ENCODE measurements at places on chromosomes 5 and 9.

- peak; percentile 63 for DNase-seq
Measured at GRCh38 chr5:32767948-32768467, 56.9 kb downstream of the NPR3 start.

- peak; percentile 21 for DNase-seq
Measured at GRCh38 chr9:113998525-113999255, 79.4 kb downstream of the AMBP start.

DNA sequence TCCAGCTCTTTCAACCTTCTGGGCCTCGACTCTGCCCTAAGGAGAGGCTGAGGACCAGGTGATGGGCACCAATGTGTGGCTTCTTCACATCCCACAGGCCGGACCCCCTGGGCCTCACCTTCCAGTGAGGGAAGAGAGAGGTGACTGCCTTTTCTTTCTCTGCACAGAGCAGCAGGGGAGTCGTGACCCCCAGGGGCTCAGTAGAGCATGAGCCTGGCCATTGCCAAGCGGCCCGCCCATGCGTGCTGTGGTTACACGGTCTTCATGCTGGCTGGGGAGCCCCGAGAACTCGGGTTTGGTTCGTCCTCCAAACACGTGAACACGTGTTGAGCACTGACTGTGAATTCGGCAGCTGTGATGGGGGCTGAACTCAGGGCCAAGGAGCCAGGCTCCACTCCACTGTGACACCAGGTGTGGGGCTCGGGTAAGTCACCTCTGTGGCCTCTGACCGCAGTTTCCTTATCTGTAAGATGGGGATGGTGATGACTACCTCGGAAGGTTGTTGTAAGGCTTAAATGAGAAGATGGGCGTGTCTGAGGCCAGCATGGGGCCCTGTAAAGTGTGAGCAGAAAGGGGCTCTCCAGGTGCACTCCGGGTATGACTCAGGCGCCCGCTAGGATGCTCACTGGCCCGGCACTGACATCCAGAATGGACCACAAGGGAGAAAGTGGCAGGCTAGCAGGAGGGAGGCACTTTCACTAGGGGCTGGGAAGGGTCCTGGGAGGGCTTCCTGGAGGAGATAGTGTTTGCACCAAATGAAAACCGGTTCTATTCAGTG is 13.4 kb upstream of the GRHPR start:
- no peak for DNase-seq

GRCh38 chr5:11377896-11378295 is 526.4 kb downstream of the CTNND2 start:
- DNase-seq = no peak

DNA sequence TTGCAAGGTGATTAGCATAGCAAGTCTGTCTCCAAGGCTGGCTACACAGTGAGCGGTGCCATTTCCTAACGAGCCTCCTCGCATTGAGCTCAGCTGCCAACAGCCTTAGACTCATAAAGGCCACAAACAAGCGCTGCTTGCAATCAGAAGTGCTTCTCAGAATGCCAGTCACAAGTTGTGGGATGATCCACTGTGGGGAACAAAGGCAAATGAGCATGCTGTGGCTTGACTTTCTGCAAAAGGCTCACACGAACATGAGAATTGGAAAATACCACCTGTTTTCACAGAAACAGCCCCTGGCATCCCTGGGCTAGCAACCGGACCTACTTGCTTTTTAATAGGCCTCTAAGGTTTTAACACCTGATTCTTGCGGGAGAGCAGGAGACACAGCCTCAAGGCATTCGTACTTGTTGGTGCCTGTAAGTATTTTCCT is 215.5 kb downstream of the FANCC start:
- no peak for DNase-seq

DNA sequence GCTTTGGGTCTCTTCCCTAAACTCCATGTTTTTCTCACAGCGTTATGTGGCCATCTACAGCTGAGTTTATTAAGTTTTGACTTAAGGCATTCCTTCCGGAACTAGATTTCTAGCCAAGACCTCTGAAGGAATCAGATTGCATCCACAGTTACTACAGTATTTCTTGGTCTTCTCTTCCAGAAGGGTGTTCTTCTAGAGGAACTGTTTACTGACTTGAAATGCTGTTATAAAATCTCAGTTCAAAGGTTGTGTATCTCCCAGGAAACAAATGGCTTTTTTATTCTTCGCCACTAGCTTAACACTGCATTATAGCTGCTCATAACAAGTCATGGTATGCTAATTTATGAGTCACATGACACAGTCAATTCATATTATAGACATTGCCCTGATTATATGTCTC is 55.3 kb upstream of the RAD23B start:
- DNase-seq = no peak

DNA sequence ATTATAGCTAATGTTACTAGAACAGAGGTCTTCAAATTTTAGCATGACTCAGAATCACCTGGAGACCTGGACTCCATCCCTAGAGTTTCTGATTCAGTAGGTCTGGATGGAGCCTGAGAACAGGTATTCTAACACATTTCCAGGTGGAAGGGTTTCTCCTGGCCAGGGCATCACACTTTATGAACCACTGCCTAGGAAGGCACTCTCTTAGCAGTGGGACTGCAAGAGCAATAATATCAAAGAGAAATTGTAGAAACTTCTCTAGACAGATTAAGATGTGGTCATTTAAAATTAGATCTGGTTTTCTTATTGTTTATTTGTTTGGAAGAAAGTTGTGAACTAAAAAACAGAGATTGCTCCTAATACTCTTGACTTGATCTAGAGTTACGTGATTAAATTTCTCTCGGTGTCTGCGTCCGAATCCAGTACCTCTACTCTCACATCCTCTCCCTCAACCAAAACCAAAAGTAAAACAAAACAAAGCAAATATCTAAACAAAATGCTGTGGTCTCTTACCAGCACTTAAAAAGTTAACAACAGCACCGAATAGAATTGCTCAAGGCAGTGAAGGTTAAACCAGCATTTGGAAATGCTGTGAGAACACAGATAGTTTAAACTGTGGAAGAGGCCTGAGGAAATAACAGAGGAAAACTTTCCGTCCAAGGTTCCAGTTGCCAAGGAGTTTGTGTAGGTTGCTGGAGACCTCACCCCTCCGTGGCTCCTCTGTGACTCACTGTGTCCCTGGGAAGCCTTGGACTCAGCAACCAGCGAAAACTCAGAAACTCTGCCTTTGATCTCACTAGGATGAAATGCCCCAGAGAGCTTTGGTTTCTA is 193.4 kb downstream of the ARRDC3 start:
- no peak for DNase-seq

DNA sequence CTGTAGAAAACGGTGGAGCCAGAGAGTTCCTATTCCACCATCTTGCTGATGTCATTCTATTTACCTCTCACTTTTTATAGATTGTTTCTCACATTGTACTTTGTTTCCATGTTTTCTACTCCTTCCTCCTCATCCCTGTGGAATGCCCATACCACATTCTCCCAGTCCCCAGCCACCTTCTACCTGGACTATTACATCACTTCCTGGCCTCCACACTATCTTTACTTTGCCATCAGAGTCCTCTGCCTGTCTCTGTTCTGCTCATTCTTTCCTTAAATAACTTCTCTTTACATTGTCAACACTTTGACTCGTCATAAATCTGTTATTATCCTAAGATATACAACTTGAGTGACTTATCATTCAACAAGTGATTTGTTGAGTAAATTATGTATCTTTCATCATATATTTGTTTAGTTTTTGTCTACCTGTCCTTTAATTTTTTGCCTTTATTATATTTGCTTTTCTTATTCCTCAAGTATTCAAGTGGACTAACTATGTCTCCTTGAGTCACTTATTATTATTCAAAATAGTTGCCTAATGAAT is 182.5 kb downstream of the ADGRV1 start:
- no peak for DNase-seq

DNA sequence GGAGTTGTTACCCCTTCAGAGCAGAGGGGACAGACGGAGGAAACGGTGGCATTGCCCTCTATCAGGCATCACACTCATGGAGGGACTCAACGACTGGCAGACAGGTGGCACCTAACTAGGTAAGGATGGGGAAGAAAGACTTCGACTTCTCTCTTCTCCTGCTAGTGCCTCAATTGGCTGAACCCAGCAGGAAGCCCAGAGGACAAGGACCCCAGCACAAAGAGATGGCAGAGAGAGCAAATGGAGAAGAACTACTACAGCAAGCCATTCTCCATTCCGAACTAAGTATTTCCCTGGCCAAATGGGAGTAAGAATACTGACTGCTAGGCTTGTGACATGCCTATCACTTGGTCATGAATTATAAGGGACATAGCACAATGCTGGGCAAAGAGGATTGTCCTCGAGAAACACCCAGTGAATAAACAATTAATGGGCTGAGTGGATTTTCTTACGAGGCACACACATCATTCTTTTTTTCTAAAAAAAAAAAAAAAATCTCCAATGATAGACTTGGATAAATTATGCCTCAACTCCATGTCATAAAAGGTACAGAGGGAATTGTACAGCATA is 35.3 kb upstream of the CPEB4 start:
- DNase-seq = no peak

- no peak for DNase-seq
Measured at GRCh38 chr9:129063061-129063460, 17.9 kb upstream of the DOLPP1 start.

GRCh38 chr9:115237385-115237998 is 119.5 kb upstream of the TNC start:
- no peak for DNase-seq

GRCh38 chr9:3900673-3901318 is 375.0 kb upstream of the RFX3 start:
- peak; percentile 86 for DNase-seq

GRCh38 chr5:164637931-164638521 is 1132.6 kb downstream of the MAT2B start:
- no peak for DNase-seq

DNA sequence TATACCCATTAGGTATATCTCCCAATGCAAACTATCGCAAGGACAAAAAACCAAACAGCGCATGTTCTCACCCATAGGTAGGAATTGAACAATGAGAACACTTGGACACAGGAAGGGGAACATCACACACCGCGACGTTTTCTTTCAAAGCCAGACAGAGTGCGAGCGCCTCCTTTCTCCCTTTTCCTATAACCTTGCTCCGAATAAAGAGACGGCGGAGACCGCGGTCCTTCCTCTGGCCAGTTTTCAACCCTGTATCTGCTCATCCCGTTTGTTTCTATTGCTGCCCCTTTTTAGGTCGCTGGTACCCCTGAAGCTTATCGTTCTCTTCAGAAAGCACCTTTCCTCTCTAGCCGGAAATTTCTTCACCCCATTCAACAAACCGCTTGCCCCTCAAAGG is 1.3 kb downstream of the LVRN start:
- DNase-seq = no peak

GRCh38 chr5:120640778-120641177 is 176.7 kb downstream of the PRR16 start:
- no peak for DNase-seq
